ENCODE measurements at places on chromosomes 16 and 17. TPM values are rescaled to one million over a fixed set of nuclear protein-coding genes. Genes with fewer than 3 reads are reported as not detected.

SMIM5 gene
- 0.83 TPM for total RNA-seq

MSLN gene
- 2.5 TPM for total RNA-seq

P3H4 gene
- 39.9 TPM for total RNA-seq

CD300A gene
- total RNA-seq, result 0.07 TPM

PDF gene
- 36.6 TPM for total RNA-seq

Measured in A549 treated with DMSO at 1 μM for 4 hours (cell line).